ENCODE measurements at places on chromosomes 5 and 9.

- DNase-seq = no peak
Observed at GRCh38 chr5:31623249-31623648, 15.7 kb upstream of the PDZD2 start.

GRCh38 chr9:97923529-97924108 lies 1.3 kb upstream of the TRMO start:
- DNase-seq = peak; percentile 89

DNA sequence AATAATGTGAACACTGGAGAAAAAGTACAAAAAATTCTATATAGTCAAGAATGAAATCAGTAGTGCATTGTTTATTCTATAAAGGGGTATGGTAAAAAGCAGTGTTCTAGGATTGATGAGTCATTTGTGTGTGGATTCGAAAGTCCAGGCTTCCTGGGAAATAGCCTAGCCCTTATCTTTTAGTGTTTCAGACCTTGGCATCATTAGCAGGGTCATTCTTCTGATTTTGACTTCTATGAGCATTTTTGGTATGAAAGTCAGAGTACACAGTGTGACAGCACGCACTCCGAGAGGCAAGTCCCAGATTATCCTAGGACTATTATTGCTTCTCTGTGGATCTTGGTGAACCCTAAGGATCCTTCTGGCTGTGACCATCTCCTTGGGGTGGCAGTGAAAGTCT lies 16.9 kb downstream of the PCSK5 start:
- DNase-seq = no peak

DNA sequence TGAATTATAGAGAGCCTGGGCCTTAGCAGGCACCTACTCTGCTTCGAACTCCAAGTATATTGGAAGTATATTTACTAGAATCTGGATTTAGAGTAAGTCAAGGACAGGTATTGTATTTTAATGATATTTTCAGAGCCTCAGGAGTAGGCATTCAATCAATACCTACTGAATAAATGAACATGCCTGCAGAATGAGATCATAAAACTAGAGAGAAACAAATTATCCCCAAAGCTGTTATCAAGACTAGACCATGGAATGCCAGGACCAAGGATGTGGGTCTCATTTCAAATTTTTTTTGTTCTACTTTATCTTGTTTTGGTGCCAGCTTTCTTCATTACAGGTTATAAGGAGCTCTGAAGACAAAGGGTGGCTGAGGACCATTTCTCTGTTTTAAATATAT lies 66.0 kb downstream of the GDNF start:
- no peak for DNase-seq

DNA sequence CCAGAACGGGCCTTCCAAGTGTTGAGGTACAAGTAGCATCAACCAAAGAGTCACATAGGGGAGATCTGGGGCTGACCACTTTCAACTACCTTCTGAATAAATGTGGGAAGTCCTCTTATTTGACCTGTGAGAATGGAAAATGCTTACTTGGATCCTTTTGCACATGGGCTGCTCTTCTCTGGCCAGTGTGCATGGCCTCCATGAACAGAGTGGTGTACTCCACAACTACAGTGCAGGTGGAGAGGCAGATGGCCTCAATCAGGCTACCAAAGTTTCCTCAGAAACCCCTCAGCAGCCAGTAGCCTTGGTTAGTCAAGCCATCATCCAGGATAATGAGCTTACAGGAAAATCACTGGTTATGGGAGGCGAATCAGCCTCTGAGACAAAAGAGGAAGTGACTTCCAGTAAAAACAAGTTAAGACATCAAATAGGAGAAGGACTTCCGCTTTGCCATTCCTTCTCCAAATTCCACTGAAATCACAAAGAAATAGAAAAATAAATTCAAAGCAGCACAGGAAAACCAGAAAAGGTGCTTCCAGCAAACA lies 18.3 kb upstream of the FCHO2 start:
- peak; percentile 79 for DNase-seq

DNA sequence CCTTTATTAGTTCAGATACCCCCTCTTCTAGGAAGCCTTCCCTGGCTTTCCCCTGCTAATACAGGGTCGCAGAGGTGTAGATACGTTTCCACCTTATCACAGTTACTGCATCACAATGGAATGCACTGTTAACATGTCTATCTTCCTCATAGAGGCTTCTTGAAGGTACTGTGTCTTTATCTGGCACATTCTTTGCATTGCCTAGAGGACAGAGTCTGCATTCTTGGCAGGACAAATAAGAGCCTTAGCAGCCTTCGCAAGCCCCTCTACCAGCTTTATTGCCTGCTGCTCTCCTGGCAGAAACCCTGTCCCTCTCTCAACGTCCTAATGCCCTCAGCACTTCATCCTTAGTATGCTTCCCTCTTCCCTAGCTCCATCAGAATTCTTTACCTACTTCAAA lies 31.6 kb downstream of the SLC1A3 start:
- no peak for DNase-seq

GRCh38 chr9:16705111-16705604 lies 165.3 kb downstream of the BNC2 start:
- no peak for DNase-seq

- no peak for DNase-seq
Observed at GRCh38 chr5:75412111-75412990, 75.3 kb downstream of the HMGCR start.

- DNase-seq = no peak
Observed at GRCh38 chr9:31248156-31248555, 1136.3 kb upstream of the ACO1 start.

DNA sequence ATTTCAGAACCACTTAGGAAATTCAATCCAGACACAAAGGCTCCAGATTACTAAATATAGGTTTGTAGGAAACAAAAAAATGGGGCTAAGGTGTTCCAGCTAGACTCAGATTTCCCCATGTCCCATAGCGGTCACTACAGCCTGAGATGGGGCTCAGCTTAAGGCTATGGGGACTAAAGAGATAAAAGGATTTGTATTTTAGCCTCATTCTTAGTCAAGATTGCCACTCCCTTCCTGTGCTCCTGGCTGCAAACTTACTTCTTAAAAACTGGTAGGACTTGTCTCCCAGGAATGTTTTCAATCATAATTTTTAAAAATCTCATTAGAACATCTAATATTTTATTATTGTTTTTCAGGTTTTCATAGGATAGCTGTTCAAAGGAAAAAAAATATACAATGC lies 253.8 kb upstream of the DAB2 start:
- peak; percentile 37 for DNase-seq

DNA sequence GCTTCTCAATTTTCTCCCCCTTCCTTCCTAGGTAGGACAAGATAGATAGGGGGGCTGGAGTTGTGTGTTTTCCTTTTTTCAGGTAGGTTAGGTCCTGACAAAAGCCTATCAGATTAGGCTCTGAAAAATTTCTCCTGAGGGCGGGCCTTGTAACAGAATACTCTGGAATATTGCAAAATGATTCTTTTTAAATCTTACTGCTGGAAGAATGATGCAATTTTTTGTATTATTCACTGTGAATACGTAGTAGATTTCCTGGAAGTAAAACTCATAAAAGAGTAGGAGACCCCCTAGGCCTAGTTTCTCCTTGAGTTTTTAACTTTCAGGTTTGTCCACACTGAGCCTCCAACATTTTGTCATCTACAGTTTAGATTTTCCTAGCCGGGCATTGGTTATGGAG lies 1701.8 kb downstream of the EFNA5 start:
- no peak for DNase-seq

All from NCI-H82 (cell line).